Activated T-helper 1 cell treated with Interleukin-2 at 50 U/mL for 16 hours (primary cell): ENCODE measurements at places on chromosomes 2 and 18.

- DNase-seq, result no peak
Measured at GRCh38 chr2:233426619-233427342, 72.5 kb downstream of the DGKD start.

- DNase-seq, result no peak
Measured at GRCh38 chr2:143205106-143205764, 76.0 kb downstream of the ARHGAP15 start.

DNA sequence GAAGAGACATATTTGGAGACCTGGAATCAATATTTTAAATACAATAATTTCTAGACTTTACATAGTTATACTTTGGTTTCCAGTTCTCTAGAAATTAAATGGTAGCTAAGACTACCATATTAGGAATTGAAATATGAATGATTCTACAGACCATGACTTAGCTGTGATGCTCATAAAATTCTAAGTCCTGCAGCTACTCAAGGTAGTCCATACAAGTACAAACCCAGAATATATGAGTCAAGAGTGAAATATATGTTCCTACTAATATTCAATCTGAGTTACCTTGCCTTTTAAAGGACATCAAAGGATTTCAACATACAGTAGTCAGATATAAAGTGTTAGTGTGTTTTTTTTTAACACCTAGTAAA is 10.1 kb upstream of the SPOPL start:
- no peak for DNase-seq

- DNase-seq, result no peak
Measured at GRCh38 chr2:101442042-101442666, 32.8 kb downstream of the RFX8 start.

DNA sequence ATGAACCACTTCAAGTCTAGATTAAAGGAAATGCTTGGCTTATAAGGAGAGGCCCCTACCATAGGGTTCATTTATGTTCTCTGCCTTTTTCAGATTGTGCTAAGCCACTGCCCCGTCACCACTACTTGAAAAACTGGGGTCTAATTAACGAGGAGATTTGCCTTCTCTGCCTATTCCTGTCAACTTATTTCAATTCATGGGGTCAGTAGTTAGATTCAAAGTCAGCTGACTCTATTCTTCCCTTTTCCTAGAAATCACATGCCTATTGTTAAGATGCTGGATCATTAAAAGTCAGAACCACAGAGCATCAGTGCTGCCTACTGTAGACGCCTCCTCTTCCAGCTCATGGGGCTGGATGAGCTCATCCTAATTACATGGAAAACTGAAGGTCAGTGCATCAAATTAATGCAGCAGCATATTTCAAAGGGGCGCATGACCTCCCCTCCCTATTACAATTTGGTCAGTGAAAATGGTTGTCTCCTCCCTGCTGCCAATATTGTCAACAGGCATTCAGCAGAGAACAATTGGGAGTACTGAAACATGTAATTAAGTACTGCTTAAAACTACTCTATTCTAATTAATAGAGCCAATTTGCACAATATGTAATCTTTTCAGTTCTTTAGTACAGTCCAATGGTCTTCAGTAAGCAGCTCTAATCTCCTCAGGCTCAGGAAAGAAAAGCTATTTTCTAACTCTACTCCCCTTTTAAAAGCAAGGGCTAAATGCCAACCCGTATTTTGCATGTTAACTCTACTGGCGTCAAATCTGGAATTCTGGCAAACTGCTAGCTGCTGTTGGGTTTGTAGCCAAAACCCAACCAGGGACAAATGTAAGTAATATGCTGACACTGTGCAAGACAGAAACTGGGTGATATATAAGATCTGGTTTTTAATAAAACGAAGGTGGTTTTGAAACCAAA is 117.4 kb upstream of the ITGB6 start:
- no peak for DNase-seq

GRCh38 chr2:230614913-230615332 is 97.7 kb upstream of the CAB39 start:
- no peak for DNase-seq

DNA sequence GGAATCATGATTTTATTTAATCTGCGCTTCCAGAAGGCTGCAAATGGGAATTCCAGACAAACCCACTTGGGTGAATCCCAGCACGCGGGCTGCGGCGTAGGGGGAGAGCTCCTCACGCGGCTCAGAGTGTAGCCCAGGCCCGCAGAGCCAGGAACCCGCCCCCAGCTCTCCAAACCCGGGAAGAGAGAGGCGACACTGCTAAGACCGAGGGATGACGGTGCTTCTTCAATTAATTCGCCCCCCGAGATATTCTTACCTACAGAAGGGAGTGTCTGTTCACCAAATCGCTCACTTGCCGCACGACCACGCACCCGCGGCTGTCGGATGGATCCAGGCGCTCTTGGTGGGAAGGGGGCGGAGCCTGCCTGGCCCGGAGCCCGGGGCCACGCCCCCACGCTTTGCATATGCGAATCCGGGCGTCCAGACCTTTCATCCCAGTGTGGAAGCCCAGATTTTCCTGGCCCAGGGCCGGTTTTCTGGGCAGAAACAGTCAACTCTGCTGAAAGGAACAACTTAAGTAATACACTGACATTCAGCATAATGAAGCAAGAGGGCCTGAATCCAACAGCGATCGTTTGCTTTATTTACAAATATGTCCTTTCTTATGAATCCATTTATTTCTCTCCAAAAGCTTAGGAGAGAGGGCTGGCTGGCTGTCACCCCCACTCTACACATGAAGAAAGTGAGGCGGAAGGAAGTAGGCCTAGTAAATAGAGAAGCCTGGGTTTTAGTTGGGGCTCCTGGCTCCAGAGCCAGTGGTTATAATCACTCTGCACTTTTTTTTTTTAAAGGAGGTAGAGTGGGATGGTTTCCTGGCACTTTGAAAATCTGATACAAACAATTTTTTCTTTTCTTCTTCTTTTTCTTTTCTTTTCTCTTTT is at the start of gene SLC19A3:
Gene SLC19A3 (minus strand): TSS at position 342 of the 881 bp plus-strand sequence. CDS start 15,710 bp downstream, outside the sequence.
- DNase-seq, result no peak

GRCh38 chr2:9168821-9169221 is 37.8 kb upstream of the ASAP2 start:
- DNase-seq, result no peak

DNA sequence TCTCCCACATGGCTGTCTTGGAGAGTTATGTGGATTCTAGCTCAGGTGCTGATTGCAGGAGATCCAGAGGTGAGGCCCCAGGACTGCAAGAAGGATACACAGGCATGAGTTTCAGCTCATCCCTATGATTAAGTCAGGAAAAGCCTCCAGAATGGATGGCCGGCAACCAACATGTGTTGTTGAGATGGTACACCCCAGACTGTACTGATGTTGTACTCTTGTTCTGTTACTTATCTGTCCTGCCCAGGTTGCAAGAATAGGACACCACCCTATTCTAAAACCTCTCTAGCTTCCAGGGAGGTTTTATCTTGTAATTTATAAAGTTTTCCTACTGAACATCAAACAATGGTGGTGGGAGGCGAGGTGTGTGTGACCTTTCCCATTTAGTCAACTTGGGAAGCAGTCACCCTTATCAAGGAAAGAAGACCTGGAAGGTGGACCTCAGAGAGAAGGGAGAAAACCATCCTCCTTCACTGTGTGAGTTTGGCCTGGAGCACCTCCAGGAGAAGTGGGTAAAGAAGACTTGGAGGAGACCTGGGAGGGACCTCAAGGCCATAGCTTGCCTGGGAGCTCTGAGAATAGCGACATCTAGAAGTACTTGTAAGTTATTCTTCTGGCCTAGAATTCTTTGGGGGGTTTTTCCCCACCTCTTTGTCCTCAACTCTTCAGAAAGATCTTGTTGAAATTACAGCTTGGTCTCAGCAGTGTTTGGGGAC is 8.6 kb downstream of the FAM124B start:
- no peak for DNase-seq

- no peak for DNase-seq
Measured at GRCh38 chr18:3058328-3059191, 45.6 kb upstream of the LPIN2 start.

DNA sequence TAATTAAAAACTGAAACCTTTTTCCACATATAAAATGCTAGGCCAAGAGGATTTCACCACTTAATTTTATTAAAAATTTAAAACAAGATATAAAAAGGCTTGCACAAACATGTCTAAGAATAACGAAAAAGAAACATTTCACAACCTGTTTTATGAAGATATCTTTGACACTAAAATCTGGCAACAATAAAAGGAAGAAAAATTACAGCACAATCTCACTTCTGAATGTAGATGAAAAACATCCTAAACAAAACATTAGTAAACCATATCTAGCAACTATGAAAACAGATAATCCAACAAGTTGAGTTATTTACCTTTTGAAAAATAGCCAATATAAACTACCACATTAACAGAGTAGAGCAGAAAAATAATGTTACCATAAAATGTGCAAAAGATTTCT is 185.4 kb upstream of the MMADHC start:
- no peak for DNase-seq

GRCh38 chr2:119419065-119419464 is 12.6 kb upstream of the TMEM37 start:
- no peak for DNase-seq

DNA sequence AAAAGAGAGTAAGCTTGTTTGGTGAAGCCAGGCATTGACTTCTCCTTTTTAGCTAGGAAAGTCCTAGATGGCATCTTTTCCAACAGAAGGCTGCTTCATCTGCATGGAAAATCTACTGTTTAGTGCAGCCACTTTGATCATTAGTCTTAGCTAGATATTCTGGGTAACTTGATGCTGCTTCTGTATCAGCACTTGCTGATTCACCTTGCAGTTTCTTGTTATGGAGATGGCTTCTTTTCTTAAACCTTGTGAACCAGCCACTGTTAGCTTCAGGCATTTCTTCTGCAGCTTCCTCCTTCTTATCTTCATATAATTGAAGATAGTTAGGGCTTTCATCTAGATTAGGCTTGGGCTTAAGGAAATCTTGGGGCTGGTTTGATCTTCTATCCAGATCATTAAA is 639.7 kb downstream of the TDRD15 start:
- DNase-seq, result no peak

DNA sequence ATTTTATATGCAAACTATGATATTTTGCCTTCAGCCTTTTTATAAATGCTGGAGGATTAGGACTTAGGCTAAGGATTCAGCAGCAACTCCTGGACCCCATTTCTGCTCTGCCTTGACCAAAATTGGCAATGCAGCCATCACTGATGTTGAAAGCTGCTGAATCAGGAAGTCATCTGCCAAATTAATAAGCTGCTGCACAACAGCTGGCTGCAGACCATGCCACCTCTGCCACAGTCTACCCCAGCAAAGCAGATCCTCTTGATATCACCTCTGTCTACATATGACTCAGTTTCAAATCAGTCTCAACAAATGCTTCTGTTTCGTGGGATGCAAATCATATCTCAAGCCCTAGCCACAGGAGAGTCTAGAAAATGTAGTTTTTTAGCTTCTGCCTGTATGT is 7.1 kb upstream of the SOS1 start:
- peak; percentile 33 for DNase-seq

DNA sequence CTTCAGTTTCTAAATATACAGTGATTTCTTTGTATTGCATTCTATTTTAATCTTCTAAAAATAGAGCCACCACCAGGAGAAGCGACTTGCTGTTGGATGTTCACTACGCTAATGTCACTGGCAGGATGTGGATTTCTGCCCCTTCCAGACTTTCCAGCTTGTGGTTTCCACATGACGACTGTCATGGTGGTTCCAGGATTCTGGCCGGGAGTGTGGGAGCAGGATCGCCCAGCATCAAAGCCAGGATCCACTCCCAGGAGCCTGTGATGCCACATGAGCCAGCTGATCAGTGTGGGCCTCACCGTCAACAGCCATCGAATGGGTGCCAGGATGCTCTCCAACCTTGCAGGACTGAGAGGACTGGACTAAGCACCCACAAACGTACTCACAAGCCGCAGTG is 148.8 kb downstream of the HDAC4 start:
- DNase-seq, result no peak

DNA sequence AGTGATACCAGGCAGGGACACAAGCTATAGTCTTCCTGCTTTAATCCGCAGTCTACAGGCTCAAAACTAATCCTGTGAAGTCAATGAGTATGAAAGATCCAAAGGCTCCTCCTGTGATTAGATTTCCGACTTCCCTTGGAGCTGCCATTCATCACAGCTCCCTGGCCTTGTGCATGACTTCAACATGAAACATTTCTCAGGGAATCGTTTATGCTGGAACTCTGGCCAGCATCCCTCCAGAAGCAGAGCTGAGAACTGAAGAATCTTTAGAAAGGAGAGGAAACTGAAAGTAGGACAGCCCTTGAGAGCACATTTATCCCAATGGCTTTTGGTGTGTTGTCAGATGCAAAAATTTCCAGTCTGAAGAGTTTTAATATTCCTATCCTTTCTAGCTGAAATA is 84.3 kb upstream of the SESTD1 start:
- no peak for DNase-seq

GRCh38 chr18:3450012-3450798 is at the start of gene TGIF1:
TSS of gene TGIF1 (plus strand) at chr18:3450172. CDS start at chr18:3450490, 318 bp downstream.
- peak; percentile 67 for DNase-seq

- DNase-seq, result no peak
Measured at GRCh38 chr18:27178424-27178823, 6.7 kb downstream of the CHST9 start.

DNA sequence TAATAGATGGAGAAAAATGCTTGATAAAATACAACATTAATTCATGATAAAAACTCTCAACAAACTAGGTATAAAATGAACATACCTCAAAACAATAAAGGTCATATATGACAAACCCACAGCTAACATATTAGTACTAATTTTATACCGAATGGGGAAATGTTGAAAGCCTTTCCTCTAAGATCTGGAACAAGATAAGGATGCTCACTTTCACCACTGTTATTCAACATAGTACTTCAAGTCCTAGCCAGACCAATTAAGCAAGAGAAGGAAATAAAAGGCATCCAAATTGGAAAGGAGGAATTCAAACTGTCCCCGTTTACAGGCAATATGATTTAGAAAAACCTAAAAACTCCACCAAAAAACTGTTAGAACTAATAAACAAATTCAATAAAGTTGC is 61.5 kb upstream of the CTIF start:
- DNase-seq, result no peak

GRCh38 chr2:50514901-50515300 is 517.0 kb downstream of the NRXN1 start:
- no peak for DNase-seq

GRCh38 chr18:78429127-78430108 is 550.2 kb upstream of the SALL3 start:
- DNase-seq, result no peak

DNA sequence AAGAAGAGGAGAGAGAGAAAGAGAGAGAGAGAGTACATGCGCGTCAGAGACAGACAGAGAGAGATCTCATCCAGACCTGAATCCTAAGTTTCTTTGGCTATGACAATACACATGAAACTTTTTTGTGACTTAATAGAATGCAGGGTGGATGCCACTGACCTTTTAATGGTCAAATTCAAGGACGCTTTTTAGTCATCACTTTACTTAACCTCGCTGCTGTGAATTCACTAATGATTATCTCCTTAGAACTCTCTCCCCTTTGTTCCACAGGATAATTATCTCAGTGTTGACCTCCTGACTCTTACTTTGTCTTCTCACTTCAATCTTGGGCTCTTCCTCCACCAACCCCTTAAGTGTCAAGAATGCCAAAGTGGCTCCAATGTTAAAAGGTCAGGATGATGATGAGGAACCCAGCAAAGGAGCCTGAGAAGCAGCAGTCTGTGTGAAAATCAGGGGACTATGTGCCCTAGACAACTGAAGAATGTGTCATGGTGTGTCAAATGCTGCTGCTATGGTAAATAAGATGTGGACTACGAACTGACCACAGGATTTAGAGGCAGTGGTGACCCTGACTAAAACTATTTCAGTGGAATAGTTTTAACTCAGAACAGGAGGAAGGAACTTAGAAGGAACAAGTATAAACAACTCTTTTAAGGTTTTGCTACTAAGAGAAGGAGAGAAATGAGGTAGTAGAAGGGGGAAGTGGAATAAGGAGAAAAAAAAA is 382.1 kb downstream of the ZEB2 start:
- no peak for DNase-seq

GRCh38 chr2:11562011-11562410 is 28.2 kb downstream of the GREB1 start:
- no peak for DNase-seq
